ENCODE measurements at places on chromosomes 3 and 15. TPM values are rescaled to one million over a fixed set of nuclear protein-coding genes. Genes with fewer than 3 reads are reported as not detected.

Gene SPTBN5
- 0.19 TPM for total RNA-seq

Gene PTH1R
- total RNA-seq, result 32.3 TPM

Gene DLEC1
- total RNA-seq, result 1.4 TPM

Gene ADGRG7
- not detected for total RNA-seq

Gene SERINC4
- not detected for total RNA-seq

- DNase-seq, result no peak
Observed at GRCh38 chr3:172179680-172180399, 140.5 kb downstream of the FNDC3B start.

DNA sequence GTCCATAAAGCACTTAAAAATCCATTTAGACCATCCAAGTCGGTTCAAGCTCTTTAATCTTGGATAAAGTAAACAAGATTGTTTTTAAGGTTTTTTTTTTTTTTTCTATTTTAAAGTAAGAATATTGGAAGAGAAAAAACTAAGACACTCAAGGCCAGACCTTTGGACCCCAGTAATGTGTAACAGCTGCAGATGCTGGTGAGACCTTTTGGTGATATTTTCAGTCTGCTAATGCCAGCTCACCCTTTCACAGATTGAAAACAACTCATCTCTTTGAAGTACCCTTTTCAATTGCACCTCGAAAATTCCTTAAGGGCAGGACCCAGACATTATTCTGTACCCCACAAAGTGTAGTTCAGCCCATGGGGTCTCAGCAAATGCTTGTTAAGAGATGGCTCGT is 260.7 kb upstream of the CTNNB1 start:
- no peak for DNase-seq

DNA sequence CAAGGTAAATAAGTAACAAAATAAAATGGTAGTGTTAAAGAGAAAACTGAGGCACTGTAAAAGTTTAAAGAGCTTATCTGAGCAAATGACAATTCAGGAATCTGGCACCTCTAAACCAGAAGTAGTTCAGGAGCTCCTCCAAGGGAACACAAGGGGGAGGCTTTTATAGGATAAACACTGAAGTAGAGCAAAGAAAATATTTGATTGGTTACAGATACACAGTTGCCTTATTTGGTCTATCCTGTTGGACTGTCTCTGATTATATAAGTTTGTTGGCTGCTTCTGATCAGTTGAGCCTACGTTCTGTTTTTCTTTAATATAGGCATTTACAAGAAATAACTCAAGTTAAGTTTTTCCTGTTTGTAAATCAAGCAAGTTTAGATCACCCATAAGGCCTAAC is 146.9 kb downstream of the ERC2 start:
- no peak for DNase-seq

GRCh38 chr3:124101643-124102042 is 109.7 kb upstream of the ROPN1 start:
- no peak for DNase-seq

DNA sequence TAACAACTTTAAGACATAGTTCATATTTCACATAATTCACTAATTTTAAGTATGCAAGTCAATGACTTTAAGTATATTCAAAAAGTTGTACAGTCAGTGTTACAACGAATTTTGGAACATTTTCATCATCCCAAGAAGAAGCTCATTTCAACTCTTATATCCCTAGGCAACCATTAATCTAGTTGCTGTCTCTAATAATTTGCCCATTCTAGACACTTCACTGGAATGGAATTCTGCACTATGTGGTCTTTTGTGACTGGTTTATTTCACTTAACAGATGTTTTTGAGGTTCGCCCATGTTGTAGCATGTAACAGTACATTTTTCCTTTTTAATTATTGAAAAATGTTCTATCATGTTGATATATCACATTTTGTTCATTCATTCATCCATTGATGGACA is 104.2 kb upstream of the SPRED1 start:
- no peak for DNase-seq

- no peak for DNase-seq
Observed at GRCh38 chr3:183529717-183530116, 25.8 kb downstream of the KLHL6 start.

DNA sequence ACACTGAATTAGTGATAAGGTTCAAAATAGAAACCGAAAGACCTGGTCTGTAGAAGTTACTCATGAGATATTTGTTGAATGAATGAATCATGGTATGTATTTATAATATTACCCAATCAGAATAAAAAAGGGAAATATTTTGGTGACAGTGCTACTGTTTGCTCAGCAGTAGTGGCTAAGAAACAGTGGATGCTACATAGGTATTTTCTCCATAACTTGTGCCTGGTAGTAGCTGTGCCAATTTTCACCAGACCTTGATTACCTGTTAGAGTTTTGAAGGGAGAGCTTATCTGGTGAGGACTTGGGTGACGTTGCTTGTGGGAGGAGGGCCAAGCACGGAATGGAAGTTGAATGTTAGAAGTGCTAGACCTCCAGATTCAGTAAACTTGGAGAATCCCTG is 14.3 kb downstream of the LIMD1 start:
- DNase-seq, result no peak

DNA sequence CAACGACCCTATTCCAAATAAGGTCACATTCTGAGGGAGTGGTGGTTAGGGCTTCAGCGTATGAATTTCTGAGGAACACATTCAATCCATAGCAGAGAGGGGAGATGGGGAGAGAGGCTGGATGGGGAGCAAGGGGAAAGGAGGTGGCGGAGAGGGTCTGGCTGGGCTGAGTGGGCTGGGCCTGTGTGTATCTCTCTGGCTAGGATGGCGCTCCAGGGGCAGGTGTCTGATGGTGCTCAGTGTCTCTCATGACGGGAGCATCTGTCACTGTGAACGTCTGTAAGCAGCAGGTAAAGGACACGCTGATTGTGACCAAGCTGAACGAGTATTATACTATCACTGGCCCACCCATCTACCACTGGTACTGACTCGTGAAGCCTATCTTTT is 159.6 kb downstream of the XXYLT1 start:
- no peak for DNase-seq

DNA sequence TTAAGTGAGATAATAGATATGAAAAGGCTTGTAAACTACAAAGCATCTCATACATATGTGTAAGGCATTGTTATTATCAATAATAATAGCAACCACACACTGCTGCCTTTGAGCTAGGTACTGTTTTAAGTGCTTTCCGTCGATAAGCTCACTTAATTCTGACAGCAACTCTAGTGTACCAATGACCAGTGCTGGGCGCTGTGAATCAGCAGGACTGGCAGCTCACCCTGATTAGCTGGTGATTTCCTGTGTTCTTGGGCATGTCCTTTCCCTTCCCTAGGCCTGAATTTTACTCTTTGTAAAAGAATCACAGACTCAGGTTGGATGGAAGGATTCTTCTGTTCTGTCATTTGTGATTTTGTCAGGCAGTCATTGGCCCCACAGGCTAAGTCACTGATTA is 215.6 kb downstream of the LPP start:
- DNase-seq, result no peak
